Cerebellar nuclear complex (tissue), 1 donor: ENCODE measurements at places on chromosomes 7 and 10.
A peak's percentile ranks its signal among the peaks of the same experiment; 100 is the strongest.

GRCh38 chr10:78543749-78544362 lies 510.2 kb downstream of the RPS24 start:
- DNase-seq = no peak

DNA sequence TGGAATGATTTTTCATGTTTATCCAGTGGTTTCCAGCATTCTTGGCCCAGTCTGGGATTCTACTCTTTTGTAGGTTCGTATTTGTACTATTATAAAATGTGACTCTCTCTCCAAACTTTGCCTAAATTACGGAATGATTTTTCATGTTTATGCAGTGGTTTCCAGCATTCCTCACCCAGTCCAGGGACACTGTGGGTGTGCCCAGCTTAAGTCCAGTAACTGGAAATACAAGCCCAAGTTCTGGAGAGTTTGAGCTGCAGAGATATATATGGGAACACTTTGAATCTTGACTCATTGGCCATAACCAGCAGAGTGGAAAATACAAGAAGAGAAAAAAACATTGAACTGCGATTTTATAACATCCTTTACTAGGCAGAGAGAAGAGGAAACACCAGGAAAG lies 5.9 kb upstream of the MAGI2 start:
- no peak for DNase-seq

DNA sequence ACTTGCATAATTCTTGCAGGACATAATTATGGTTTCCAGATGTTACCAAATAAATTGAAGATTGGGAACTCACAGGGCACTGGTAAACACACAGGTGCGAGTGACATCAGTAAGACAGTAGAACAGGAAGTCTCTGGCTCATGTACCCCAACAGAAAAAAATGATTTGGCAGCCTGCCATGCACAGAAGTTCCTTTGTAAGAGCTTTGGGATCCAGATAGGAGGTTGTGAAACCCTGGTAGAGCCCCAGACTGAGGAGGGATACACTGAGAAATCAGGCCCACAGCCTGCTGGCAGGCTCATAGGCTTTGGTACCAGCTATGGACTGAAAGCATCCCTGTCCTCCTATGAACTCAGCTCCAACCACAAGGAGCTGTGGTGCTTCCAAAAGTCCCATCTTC lies 118.0 kb downstream of the COBL start:
- DNase-seq = no peak

GRCh38 chr7:39952374-39952773 lies 2.3 kb downstream of the CDK13 start:
- DNase-seq = no peak

GRCh38 chr7:1062296-1063294 lies 18.2 kb downstream of the GPR146 start:
- no peak for DNase-seq

DNA sequence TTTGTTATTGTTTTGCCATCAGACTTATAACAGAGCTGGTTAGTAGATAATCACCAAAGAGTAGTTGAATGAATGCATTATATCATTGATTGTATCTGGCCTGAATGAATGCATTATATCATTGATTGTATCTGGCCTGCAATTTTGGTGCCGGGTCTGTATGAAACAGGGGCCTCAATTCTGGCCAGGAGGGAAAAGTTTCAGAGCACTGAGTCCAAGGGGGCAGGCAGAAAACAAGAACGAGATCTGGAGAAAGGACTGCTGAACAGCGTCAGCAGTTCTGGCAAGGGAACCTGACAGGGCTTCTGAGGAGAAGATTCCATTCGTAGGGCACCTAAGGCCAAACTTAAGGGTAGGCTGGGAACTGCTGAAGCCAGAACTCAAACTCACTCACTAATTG lies 128.0 kb downstream of the SEMA3C start:
- no peak for DNase-seq

- DNase-seq = no peak
These were observed 10.4 kb downstream of the ATG9B start for GRCh38 chr7:151013733-151014497.

DNA sequence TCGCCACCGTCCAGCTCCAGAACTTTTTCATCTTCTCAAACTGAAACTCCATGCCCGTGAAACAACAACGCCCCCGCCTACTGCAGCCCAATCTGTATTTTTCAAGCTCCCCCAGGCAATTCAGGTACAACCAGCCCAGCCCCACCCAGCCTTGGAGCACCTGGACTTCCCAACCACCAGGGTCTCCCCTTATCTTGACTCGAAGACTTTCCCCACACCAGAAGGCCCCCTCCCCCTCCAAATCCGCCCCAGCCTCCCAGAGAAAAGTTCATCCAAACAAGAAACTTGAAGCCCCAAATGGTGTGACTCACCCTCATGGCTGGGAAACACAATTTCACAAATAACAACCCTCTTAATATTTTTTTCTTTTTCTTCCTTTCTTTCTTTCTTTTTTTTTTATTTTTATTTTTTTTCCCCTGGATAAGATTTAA lies 10.6 kb downstream of the ZCCHC24 start:
- no peak for DNase-seq

DNA sequence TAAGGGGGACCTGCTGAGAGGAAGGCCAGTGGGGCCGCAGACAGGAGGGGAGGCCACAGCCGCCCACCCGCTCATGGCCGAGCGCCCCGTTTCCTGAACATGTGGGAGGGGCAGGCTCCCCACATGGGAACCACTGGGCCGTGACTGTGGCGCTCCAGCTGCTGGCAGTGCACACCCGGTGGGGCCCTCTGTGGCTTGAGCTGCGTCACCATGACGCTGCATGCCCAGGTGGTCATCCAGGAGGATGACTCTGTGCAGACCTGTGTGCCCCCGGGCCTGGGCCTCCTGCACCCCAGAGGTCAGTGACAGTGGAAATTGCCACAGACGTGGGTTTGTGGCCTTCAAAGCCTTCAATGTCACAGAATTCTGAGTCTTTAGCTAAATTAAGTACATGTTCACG lies 85.1 kb downstream of the MGMT start:
- no peak for DNase-seq

DNA sequence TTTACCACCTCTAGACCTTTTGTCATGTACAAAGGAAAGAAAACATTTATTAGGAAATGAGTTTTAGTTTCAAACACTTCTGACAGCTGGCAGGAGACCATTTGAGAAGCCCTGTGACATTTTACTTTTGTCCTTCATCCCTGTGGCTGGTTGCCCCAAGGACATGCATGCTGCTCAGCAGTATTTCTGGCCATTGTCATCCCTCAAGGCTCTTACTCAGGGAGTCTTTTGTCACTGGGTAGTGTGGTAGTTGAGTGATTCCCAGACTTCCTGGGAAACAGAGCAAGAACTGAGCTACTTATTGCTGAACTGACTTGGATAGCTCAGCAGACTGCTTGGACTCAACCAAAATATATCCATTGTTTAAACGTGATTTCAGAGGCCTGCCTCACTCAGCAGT lies 142.8 kb downstream of the LRRC4 start:
- DNase-seq = no peak

- no peak for DNase-seq
These were observed 529.9 kb downstream of the XPNPEP1 start for GRCh38 chr10:109393425-109393824.

GRCh38 chr10:132282667-132283603 lies 24.8 kb downstream of the STK32C start:
- no peak for DNase-seq

- DNase-seq = no peak
These were observed 127.0 kb downstream of the CCNY start for GRCh38 chr10:35463105-35463867.

DNA sequence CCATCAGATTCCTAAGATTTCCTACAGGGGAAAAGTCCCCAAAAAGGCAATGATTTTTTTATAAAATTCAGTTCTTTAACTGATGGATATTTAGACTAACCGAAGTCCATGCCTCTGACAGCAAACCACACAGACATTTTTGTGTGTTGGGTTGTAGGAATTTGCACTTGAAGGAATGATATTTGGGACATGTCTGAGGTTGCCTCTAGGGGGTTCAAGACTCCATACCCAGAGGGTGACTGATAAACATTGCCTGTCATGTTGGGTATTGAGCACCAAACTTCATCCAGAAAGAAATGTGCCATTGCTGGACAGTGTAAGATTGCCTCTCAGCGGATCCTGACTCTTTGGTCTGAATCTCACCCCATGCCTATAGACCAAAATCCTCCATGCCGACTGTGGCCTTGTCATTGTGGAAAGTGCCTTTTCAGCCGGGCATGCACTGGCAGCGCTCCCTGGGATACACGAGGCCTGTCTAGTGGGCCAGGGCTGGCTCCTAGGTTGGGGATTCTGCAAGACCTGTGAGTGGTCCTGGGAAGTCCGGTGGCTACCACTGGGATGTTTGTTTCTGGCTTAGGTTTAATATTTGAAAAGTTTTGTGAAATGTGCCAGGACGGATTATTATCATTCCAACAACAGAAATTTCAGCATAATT lies 252.9 kb downstream of the WDR37 start:
- no peak for DNase-seq

GRCh38 chr7:106071356-106071998 lies 40.6 kb downstream of the SYPL1 start:
- no peak for DNase-seq

- DNase-seq = no peak
These were observed 25.4 kb downstream of the AIFM2 start for GRCh38 chr10:70106958-70107791.

DNA sequence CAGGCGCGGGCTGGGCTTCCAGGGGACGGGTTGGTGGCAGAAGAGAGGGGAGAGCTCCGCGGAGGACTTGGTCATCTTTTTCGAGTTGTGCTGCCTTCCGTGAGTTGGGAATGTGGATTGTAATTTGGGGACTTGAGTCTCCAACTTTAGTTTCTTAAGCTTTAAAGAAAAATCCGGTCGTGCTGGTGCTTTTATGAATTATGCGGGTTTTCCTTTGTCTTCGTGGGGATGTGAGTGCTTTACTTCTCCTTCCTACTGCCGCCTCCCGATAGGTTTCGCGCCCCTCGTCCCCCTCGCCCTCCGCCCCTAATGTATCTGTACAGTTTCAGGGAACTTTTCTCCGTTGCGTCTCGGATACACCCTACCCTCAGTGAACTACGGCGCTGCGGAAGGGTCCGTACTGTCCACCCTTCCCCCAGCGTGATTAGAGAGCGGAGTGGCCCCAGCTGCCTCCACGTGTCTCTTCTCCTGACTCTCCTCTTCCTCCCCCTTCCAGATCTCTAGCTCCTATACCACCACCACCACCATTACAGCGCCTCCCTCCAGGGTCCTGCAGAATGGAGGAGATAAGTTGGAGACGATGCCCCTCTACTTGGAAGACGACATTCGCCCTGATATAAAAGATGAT lies 649 bp downstream of the SCD start:
- no peak for DNase-seq

DNA sequence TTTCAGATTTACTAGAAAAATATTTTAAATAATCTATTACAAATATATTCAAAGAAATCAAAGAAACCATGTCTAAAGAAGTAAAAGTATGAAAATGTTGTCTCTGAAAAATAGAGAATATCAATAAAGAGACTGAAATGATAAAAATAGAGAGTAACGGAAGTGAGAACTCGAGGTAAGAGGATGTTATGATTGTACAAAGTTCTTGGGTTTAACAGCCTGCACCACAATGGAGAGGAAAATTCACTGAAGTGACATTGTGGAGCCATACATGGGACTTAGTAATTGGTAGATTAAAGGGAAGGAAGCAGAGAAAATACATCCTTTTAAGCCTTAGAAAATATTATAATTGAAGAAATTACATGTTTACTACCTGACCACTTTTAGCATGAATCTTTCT lies 77.9 kb downstream of the THSD7A start:
- DNase-seq = no peak

DNA sequence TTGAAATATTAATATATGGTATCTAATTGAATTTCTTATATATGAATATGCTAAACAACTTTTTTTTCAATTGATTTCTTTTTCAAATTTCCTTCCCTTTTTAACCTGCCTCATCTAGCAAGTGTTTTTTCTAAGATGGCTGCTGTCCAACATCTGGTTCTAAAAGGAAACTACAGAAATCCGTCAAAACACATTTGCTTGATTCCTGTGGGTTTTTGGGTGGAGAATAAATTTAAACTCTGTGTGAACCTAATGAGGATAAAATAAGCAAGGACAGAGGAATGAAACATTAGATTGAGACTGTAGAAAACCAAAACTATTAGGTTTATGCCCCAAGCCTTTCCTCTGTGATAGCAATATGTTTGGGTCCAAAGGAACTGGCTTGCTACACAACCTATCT lies 75.5 kb upstream of the STARD3NL start:
- no peak for DNase-seq

DNA sequence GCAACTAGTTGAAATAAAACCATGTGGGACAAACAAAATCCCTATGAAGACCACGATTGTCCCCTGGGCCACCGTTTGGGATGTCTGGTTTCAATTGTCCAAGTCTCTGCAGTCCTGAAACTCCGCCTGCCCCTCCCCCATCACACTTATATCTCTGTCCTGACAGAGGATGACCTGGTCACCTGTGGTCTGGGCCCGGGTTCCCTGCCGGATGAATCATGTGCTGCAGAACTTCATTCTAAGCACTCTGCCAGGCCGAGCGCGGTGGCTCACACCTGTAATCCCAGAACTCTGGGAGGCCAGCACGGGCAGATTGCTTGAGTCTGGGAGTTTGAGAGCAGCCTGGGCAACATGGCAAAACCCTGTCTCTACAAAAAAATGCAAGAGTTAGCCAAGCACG lies 91.1 kb downstream of the COL13A1 start:
- DNase-seq = no peak

- DNase-seq = no peak
These were observed 32.7 kb upstream of the STEAP4 start for GRCh38 chr7:88339195-88339922.

- DNase-seq = no peak
These were observed 29.9 kb downstream of the XPNPEP1 start for GRCh38 chr10:109893386-109893785.

DNA sequence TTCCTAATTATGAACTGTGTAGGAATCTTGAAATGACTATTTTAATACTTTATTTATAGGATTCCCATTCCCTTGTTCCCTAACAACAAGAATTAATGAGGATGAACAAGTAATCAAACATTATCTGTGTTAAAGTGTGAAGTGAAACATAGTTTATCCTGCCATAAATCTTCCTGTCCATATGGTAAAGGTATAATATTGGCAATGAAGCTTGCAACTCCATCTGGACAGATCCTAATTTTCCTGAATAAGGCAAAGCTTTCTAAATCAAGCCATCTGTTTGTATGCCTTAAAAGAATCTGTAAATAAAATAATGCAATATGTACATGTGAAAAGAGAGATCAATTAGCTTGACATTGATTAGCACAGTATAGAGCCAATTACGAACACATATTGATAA lies 529.0 kb downstream of the ANKRD7 start:
- peak; percentile 48 for DNase-seq

DNA sequence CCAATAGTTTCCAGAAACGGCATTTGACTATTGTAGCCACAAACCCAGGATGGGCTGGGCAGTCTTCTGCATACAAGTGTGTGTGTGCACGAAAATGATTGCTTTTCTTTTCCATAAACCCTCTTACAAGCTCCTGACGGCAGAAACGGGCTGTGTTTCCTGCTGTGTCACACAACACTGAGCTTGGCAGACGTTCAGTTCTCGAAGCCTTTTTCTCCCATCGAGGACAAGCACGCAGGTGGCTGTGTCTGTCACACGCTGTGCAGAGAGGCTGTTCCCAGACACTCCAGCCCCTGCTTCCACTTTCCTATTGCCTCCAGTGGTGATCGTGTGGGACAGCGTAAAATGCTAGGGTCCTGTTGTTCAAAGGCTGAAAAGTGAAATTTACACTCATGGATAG lies 32.1 kb downstream of the RBAK start:
- DNase-seq = no peak
